Activated CD4-positive, alpha-beta T cell treated with anti-CD3 and anti-CD28 coated beads for 48 hours (primary cell): ENCODE measurements at places on chromosomes 5 and 9.

DNA sequence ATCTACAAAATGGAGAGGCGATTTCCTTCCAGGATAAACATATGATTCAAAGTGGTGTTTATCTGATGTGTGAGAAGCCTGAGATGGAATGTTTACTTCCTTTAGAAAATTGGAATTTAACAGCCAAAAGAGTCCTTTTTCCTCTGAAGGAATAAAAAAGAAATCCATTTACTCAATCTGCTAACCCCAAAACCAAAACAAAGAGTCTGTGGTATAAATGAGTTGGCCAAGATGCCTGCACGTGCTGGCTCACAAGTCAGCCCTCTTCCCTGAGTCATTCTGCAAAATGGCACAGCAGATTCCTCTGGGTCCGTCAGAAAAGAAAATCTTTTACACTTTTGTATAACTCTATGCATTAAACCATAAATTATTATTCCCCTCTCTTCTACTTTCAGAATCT is 60.8 kb downstream of the EBF1 start:
- DNase-seq: no peak

DNA sequence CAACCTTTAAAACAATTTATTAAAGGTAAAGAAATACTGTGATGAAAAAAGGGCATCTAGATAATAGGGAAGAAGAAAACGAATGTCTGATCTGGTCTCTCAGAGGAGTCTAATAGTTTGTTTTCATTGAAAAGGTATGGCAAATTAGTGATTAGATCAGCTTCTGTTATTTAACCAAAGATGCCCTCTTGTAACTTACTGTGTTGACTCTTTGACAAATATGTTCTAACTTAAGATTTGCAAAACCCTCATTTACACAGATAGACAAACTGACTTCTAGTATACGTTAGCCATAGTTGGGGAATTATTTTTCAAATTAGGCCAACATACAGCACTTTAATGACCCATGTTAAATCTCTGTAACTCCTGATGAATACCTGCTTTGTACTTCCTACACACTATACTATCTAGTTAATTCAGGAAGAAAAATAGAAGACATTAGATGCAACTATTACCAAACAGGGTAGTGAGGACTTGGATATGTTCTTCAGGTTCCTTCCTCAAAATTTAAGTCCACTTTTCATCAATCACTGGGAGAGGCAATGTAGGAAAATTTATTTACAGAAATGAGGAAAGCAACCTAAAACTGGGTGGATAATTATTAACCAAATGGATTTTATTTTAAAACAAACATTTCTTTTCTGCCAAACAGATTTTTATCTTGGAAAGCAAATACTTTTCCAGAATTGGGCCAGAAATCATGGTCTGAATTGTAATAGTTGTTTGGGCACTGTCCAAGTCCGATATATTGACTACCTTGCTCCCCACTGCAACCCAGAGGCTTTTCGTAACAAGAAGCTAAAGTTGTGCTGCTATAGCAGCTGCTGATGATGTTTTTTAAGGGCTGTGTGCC is 66.4 kb upstream of the PPP2R2B start:
- DNase-seq: no peak

- no peak for DNase-seq
These were observed 10.2 kb upstream of the ERGIC1 start for GRCh38 chr5:172823840-172824362.

GRCh38 chr5:76580981-76581380 is 42.2 kb downstream of the F2RL2 start:
- DNase-seq: no peak

DNA sequence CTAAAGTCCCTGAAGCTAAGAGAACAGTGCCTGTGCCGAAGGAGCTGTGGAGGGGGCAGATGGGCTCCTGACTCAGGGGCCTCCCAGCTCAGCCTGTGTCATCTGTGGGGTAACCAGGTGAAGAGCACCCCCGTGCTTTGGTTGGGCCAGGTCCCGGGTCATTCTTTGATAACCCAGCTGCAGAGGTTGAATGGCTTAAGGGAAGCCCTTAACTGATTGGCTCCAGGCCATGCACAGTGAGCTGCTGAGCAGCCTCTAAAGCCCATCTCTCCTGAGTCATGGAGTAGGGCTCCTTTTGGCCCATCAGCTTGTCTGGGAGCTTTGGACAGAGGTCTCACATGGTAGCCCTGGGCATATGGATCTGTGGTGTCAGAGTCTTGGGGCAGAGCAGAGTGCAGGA is 28.7 kb downstream of the COL27A1 start:
- no peak for DNase-seq

DNA sequence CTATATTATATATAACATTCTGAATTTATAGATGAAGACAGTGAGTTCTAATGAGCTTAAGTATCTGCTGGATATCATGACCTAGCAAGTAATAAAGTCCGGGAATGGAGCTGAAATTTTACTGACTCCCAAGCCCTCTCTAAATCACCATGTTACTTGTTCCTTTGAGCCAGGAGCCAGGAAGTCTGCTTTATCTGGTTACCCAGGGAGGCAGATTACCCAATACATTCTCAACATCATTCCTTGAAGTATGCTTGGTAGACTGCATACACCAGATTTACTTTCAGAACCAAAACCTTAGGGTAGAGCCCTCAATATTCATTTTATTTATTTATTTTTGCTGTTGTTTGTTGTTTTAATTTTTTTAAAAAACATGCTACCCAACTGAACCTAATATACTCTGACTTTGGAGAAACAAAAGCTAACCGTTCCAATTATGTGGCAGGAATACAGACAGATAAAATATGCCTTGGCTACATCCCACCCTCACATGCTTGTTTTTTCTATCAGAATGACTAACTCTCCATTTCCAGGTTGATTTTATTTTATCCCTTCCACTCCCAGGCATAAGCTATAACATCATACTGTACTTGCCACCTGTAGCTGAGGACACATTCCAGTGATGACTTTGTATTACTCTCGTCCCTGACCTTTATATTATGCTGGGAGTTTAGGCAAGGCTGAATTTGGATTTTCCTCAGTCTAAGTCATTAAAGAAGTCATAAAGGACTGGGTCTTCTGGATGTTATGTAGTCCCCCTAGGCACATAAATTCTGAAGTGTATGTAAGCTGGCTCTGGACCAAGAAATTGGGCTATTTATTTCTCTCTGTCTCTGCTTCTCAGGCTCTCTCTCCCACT is 82.0 kb downstream of the YIPF5 start:
- no peak for DNase-seq

GRCh38 chr5:4879693-4880303 is 260.3 kb upstream of the ADAMTS16 start:
- peak; percentile 72 for DNase-seq
